ENCODE measurements at places on chromosomes 6 and 20. TPM values are rescaled to one million over a fixed set of nuclear protein-coding genes. Genes with fewer than 3 reads are reported as not detected.

DNA sequence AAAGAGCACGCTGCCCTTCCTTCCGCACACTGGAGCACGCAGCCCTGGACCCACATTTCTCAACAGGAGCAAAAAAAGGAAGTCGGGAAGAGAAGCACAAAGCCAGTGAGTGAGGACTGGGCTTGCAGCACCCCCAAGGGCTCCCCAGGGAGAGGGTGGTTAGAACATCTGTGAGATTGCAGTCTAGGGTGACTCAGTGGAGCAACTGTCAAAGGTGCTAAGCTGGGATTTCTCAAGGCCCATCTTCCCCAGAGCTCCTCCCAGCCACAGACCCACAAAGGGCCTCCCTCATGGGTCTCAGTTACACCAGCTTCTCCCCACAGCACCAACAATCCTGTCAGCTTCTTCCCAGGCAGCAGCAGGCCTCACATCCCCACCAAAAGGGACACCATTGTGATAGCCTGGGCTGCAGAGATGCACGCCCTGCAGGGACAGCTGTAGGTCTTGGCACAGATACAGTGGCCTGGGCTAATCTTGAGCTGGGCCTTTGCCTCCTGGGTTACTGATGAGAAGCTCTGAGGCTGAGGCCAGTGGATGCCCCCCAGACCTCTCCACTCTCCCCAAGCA, 39.6 kb upstream of the CD93 start:
- DNase-seq: no peak

GRCh38 chr6:137303441-137303840, 84.3 kb upstream of the IFNGR1 start:
- DNase-seq: no peak

DNA sequence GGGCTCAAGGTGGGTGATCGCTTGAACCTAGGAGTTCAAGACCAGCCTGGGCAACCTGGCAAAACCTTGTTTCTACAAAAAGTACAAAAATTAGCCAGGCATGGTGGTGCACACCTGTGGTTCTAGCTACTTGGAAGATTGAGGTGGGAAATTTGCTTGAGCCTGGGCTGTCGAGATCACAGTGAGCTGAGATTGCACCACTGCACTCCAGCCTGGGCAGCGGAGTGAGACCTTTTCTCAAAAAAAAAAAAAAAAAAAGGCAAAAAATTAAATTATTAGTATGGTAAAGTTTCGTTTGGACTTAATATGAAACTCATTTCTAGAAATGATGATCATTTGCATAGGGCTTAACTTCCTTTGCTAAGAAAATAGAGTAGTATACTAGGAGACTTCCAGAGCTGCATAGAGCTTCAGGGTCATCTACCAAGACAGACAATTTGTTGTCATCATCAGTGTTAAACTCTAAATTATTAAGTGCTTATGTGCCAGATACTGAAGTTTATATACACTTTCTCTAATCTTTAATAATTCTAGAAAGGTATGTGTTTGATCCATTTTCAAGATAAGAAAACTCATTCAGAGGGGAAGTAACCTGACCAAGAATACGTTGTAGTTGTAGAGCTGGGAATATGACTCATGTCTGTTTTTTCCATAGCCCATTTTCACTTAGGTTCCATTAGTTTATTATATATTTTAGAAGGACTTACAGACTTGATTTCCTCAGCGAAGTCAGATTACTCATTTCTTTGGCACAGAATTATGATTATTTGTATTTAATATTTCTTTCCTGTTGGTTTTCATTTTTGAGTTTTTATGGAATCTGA, 84.5 kb downstream of the SLC16A10 start:
- DNase-seq: no peak

DNA sequence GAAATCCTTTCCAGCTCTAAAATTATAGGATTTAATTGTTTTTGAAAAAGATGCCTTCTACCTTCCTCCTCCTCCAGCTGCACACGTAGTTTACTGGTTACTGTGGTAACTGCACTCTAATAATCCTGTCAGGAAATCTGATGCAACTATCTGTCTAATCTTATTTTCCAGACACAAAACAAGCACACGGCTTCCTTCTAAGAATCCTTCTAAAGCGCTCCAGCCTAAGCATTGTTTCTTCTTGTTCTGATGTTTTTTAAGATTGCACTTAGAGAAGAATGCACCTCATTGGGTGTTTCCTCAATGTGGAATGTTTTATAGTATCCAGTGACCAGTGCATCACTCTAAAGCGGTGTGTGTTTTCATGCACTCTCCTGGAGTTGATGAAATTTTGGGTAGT, 63.6 kb downstream of the CARMIL1 start:
- no peak for DNase-seq

DNA sequence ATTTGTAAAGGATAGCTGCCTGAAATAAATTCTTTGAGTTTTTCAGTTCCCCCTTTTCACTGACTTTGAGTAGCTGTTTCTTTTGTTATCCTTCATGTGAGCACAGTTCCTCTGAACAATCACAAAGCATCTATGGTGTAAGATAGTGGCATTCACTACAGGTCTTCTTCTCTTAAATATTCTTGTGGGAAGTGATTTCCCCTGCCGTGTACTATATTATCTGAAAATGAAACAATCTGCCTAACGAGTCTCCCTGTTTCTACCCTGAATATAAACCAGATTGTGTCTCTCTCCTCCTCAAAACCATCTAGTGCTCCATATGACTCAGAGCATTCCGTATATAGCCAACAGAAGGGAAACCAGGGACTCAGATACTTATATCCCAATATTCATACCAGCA, 380.1 kb upstream of the SOX4 start:
- no peak for DNase-seq

- DNase-seq: no peak
Measured at GRCh38 chr20:53934421-53935343, 135.7 kb downstream of the BCAS1 start.

GRCh38 chr6:109445382-109445781, 4.9 kb downstream of the SMPD2 start:
- no peak for DNase-seq

DNA sequence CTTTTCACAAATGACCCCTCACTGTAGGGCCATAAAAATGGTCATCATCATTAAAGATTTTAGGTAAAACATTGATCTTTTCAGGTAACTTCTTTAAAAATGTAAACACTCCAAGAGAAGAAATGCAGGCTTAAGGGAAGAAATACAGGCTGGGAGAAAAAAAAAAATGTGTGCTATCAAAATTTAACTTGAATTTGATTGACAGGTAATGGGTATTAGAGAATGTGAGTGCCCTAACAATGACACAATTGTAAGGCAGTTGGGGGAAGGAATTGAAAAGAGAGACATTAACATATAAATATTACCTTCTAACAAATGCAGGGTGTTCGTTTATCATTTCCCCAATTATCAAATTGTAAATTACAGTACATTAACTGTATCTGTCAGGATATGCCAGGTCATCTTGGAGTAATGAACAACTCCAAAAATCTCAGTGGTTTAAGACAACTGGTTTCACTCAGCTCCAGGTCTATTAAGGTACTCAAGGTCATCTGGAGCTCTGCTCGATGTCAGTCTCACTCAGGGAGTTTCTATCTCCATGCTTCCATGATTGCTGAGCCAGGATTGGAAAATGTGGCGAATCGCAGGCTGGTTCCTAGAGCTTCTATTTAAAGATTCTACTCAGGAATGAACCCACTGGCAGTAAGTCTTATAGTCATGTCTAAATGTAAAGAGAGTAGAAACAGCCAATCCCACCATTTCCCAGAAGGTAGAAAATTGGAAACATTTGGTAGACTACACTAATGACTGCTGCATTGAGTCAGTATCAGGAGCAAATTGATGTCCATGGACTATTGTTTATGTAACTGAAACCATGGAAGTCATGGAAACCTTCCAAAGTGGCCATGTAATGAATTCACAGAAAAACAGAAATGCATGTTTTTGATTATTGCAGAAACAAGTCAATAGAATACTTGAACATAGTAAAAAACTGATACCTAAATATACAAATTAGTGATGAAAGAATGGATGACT, 55.6 kb downstream of the FRK start:
- DNase-seq: no peak

DNA sequence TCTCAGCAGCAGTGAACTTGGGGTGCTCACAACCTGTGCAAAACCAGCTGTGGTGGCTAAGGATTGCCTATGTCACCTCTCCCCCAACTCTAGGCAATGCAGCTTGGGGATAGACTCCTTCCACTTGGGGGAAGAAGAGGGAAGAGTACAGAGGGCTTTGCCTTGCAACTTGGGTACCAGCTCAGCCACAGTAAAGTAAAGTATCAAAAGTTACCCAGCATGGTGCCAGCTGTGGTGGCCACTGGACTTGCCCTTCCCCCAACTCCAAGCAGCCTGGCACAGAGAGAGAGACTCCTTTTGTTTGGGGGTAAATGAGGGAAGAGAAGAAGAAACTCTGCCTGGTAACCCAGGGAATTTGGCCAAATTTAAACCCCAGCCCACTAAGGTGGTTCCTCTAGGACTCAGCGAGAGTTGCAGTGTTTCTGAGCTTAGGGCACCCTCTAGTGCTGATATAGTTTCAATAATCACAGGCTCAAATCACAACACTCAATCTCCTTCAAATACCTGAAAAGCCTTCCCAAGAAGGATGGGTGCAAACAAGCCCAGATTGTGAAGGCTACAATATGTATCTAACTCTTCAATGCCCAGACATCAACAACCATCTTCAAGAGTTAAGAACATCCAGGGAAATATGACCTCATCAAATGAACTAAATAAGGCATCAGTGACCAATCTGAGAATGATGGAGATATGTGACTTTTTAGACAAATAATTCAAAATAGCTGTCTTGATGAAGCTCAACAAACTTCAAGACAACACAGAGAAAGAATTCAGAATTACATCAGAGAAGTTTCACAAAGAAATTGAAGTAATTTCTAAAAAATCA, 7.6 kb upstream of the DEFB129 start:
- DNase-seq: peak; percentile 22

DNA sequence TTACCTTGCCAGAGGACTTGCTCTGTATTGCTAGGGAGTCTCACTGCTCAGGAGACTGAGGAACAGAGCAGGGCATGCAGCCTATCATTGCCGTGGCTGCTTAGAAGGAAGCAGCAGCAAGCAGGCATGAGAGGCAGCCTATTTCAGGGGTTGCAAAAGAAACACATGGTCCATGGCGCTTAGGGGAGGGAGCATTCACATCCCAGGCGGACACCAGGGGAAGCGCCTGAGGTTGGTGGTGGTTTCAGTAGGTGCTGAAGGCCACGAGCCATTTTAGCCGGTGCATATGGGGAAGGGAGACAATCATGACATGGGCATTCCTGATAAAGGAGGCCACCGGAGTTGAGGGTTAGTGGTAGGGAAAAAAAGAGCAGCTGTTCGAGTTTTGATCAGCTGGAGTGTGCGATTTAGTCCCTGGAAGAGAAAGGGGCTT, 20.9 kb downstream of the FARS2 start:
- no peak for DNase-seq

DNA sequence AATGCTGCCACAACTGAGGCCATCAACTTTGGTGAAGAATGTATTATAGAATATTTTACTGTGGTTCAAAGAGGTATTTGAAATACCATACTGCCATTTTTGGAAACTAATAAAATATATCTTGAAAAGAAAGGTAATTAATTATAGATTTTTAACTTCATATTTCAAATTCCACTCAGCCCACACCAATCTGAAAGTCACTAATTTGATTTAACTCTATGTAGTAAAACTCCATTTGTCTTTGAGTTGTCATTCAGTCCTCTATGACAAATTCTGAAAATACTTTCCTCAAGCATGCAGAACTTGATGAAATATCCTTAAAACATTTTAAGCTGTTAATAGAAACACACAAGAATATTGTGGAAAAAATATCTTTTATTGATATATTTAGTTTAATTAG, 1196.7 kb upstream of the CITED2 start:
- DNase-seq: no peak

- DNase-seq: no peak
Measured at GRCh38 chr6:123171341-123172115, 175.5 kb downstream of the CLVS2 start.

GRCh38 chr20:20134941-20135575, 82.7 kb downstream of the CFAP61 start:
- DNase-seq: no peak

Gene MEI4
- not detected for total RNA-seq

Gene SNPH
- 2.8 TPM for total RNA-seq

Gene CCN2
- total RNA-seq: 112 TPM

Gene TRIM40
- not detected for total RNA-seq

Gene VNN1
- total RNA-seq: not detected

Gene STMND1
- total RNA-seq: not detected

Gene MAPK13
- 0.89 TPM for total RNA-seq
